ENCODE measurements at places on chromosomes 7 and 10.

DNA sequence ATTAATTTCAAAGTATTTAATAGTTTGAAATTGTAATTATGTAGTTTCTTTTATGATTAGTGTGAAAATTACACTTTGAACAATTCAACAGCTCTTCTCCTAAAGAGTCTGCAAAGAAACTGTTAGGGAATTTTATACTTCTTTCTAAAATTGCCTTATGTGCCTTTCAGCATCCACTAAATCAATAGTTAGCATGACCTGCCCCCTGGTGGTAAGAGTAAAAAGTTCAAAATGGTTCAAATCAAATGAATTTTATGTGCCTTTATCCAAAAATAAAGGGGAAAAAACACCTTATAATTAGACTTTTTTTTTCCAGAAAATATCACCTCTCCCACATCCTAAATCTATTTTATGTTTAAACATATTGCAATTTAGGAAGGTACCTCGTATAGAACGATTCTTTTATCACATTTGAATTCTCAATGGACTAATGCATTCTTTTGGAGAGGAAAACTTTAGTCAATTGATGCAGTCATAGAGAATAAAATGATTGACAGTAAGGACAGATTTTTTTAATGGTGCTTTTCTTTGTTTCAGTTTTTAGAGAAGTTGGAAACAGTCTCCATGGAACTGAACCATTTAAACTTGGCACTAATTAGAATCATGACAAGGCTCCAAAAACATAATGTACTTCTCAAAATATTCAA is 163.7 kb downstream of the SEMA3D start:
- DNase-seq: peak; percentile 68

- no peak for DNase-seq
Measured at GRCh38 chr7:26293569-26294308, 2.1 kb downstream of the SNX10 start.

DNA sequence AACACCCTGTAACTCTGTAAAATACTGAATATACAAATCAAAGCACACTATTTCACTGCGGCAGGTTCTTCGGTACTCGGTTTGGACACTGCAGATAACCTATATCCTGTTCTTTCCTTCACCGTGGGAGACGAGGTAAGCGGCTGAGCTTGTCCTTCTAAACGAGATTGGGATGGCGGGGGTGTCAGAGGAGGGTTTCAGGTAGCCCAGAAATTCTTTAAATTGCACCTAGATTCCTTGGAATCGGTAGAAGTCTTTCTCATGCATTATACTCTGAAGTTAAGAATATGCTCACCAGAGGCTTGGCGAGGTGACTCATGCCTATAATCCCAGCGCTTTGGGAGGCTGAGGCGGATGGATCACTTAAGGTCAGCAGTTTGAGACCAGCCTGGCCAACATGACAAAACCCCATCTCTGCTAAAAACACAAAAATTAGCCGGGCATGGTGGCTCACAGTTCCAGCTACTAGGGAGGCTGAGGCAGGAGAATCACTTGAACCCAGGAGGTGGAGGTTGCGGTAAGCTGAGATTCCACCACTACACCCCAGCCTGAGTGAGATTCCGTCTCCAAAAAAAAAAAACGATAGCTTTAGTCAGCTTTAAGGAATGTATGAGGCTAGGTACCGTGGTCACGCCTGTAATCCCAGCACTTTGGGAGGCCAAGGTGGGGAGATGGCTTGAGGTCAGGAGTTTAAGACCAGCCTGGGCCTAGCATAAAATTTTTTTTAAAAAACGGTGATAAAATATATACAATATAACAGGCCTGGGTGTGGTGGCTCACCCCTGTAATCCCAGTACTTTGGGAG is 10.1 kb upstream of the LAT2 start:
- DNase-seq: no peak

DNA sequence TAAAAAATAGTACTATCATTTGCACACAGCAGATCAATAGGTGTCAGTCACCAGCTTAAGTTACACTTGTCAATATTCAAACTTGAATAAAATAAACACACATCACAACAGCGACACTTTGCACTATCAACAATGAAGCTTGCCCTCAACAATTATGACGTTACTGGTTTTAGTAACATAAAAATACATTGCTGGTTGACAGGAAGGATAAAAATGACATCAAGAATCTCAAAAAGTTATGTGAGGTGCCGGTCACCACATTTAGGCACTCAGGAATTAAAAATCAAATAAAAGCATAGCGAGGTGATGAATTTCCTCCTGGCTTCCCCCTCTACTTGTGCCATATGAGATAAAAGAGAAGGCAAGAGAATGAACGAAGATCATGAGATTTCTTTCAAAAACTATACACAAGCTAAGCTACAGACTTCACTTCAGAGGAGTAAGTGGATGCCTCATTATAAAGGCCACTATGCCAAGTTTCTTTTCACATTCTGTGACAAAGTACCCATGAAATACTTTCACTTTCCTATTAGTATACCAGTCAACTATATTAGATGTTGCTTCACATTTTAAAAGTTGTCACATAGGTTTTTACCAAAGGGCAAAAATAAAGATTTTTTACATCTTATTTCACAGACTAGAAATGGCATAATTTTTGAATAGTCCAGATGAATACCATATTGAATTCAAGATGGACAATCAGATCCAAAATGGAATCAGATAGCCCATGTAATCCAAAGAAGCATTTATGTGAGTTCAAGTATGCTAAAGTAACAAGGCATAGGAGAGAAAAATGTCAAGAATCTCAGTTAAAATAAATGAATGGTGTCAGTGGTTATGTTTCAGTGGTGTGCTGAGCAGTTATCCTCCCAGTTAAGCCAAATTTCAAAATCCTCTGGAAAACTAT is 3.6 kb downstream of the CCDC71L start:
- DNase-seq: peak; percentile 41

DNA sequence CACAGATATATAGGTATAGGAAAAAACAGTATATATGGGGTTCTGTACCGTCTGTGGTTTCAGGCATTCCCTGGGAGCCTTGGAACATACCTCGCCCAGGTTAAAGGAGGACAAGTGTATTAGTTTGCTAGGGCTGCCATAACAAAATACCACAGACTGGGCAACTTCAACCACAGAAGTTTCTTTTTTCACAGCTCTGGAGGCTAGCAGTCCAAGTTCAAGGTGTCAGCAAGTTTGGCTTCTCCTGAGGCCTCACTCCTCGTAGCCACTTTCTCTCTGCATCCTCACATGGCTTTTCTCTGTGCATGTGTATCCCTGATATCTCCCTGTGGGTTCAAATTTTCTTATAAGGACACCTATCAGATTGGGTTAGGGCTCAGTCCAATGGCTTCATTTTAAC is 189.1 kb downstream of the DNAH11 start:
- no peak for DNase-seq

DNA sequence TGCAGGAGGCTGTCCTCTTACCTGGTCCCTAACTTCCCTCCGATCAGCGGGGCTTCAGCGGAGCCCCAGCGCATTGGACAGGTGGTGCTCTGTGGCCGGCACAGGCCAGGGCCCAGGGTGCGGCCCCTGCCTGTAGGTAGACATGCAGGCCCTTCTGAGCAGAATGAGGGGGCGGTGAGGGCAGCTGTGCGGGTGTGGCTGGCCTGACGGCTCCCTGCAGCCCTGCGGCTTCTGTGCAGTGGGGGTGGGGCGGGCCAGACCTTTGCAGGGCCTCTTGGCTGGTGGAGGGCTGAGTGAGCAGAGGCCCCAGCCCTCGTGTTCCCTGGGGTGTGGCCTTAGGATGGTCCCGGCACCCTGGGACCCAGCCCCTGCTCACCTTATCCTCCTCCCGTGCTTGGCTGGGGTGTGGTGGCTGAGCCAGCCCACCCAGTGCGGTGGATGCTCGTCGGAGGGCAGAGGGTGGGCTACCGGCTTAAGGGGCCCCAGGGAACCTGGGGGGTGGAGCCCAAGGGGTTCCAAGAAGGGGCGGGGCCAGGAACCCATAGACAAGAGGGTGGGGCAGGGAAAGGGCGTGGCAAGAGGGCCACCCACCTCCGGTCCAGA is 175.2 kb upstream of the TNRC18 start:
- DNase-seq: peak; percentile 44

- no peak for DNase-seq
Measured at GRCh38 chr7:50739744-50740435, 42.8 kb downstream of the GRB10 start.

DNA sequence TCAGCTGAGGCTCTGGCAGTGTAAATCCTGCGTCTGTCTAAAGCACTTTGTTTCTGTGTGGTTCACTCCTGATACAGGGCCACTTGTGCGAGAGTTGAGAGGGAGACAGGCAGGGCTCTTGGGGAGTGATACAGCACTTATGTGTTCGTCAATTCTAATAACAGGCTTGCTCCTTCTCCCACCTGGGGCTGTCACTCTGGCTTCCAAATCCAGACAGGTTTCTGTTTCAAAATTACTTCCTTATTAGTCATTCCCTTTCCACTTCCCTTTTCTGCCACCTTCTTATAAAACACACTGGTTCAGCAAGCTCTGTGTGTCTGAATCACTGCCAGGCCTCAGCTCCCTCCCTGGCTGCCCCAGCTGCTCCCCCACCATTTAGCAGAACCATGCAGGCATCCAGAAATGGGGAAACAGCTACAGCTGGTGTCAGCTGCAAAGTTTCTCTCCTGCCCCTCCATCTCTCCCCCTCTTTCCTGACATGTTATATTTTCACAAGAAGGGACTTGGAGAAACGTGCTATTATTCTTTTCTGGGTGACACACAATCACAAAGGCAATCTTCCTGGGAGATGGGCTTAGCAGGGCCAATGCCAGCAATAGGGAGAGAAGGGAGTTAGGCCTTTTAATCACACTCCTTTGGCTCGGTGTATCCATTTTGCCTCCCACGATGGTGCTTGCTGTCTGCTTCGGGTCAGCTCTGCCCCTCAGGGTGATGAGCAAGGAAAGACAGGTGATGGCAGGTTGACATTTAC is 58.4 kb upstream of the ZNRF2 start:
- peak; percentile 86 for DNase-seq

- no peak for DNase-seq
Measured at GRCh38 chr7:46099076-46099475, 178.0 kb upstream of the IGFBP3 start.

DNA sequence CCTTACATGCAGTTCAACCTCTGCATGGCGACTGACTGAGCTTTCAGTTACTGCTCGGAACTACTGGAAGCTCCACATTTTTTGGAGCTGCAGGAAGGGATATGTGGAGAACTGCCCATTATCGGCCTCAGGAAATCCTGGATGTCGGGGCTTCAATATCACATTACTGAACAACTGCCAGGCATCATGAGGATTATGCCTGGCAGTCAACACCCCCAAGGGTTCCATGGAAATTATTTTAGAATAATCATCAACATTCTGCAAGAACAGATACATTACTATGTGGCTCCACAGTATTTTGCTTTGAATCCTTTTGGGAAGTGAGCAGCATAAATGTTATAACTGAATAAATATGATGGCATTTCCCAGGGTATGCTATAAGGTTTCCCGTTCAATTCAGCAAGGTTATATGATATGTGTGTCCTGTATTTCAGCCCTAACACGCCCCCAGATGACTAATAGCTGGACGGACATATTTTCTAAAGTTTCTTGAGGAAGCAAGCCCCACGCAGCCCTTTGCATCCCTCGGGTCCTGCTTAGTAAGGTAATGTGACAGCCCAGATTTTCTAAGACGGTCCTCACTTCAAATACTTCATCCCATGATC is 53.0 kb upstream of the OPALIN start:
- no peak for DNase-seq

DNA sequence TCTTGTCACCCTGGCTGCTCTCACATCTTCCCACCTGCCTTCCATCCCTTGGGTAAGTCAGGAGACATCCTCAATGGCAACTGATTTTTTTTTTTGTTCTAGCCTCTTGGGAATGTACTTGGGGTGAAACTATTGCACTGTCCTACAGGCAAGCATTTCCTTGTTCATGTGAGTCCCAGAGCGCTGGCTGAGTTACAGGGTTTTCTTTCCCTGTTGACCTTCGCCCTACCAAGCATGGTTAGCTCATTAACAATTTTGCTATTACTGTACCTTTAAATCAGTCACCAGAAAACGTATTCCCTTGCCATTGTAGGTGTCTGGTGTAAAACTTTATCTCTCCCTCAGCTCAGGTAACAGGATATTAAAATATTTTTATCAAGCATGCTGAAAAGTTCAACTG is 98.9 kb downstream of the PRLHR start:
- no peak for DNase-seq

GRCh38 chr7:49483142-49483541 is 290.3 kb upstream of the VWC2 start:
- DNase-seq: no peak

DNA sequence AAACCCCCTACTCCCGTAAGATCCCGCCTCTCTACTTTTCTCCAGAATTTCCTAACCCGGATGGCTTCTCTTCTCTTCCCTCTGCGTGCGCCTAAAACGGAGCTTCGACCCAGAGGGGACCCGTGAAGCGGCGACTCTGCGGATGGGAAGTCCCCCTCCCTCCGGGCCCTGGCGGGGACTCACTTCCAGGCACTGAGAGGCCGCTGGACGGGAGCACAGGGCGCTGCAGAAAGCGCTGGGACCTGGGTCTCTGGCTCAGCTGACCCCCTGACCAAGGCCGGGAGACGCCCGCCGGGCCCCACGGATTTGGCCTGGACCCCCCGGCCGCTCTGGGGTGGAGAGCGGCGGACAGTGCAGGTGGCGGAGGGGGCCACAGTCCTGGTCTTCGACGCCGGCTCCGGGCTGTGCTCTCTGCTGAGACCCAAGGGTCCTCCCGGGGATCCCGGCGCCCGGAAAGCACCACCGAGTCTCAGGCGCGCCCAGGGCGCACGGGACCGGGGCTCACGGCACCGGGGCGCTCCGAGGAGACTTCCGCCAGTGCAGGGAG is 688 bp upstream of the FOXL3 start:
- no peak for DNase-seq

DNA sequence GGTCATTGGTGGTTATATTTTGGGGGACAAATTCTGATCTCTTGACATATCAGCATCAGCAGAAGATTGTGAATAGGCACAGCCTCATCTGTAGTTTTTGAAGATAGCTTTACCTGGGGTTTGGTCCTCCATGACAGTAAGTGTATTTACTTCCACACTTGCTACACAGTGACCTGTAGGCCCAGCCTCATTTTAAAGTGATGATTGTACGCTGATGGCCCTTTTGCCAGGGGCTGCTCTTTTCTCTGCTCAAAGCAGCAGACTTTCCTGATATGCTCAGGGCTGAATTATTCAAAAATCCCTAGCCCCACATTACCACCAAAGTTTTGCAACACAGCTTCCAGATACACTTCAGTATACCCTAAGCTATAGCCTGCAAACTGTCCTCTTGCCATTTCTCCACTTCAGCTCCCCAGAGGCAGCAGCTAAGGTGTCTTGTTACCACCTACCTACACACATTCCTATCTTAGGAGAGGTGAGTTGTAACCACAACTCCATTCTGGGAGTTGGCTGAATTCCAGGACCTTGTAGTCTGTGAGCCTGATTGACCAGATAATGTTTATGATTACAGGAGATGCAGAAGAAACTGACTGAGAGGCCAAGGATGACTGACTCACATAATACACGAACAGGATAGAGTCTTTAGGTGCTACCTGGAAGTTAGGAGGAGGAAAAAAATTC is 6.0 kb downstream of the ASB4 start:
- no peak for DNase-seq
